Cerebellar nuclear complex (tissue), 1 donor: ENCODE measurements at places on chromosomes 1 and 21.

DNA sequence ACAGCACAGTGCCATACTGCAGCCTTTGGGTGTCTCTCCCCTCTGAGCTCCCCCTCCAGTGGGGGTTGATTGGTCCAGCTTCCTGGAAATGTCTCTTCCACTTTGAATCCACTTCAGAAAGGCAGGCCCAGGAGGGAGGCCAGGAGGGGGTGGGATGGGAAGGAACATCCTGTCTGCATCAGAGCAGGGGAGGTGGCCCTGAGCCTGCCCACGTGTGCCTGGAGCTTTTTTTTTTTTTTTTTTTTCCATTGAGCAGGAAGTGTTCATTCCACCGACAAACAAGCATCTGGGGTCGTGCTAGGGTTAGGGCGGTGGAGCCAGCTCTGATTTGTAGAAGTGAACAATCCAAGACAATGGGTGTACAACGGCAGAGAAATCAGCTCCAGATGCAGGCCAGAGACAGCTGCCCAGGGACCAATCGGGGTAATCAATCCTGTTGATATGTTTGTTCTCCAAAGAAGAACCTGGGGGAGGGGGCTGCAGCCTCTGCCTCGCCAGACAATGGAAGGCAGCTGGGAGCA lies 93.3 kb downstream of the SSBP3 start:
- no peak for DNase-seq

GRCh38 chr1:107323784-107324183 lies 182.9 kb downstream of the NTNG1 start:
- DNase-seq: no peak

GRCh38 chr1:197674286-197674685 lies 101.0 kb downstream of the DENND1B start:
- no peak for DNase-seq

DNA sequence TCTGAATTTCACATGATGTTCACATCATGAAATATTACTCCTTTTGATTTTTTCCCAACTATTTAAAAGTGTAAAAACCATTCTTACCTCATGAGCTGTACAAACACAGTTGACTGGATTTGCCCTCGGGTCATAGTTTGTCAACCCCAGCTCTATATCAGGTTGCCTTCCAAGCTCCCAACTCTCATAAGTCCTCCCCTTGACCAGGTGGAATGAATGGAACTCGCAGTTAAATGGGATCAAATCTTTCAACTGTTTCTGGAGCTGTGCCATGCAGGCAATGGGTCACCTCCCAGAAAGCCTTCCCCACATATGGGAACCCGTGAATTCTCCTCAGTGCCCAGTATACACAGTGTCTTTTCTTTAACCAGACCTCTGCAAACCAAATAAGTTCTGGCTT lies 169.8 kb upstream of the FOXD3 start:
- no peak for DNase-seq

DNA sequence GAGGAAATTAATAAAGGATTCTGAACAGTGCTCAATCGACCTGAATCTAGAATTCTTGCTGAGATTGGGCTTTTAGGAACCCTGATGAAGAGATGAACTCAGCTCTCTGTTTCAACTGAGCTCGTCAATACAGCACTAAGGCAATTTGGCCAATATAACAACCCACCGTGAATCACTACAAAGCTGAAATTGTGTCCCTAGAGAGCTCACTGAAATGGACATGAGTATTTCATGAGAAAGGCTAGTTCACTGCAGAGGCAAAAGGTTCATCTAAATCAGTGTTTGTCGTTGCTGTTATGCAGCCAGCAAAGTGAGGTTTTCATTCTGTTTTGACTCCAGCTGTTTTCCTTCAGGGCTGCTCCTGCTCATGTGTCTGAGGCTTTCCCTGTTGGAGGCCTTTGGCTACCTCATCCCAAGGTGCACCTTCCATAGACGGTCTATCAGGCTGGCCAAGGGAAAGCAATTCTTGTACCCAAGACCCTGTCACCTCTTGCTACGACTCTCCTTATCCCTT lies 83.5 kb downstream of the URB2 start:
- no peak for DNase-seq

DNA sequence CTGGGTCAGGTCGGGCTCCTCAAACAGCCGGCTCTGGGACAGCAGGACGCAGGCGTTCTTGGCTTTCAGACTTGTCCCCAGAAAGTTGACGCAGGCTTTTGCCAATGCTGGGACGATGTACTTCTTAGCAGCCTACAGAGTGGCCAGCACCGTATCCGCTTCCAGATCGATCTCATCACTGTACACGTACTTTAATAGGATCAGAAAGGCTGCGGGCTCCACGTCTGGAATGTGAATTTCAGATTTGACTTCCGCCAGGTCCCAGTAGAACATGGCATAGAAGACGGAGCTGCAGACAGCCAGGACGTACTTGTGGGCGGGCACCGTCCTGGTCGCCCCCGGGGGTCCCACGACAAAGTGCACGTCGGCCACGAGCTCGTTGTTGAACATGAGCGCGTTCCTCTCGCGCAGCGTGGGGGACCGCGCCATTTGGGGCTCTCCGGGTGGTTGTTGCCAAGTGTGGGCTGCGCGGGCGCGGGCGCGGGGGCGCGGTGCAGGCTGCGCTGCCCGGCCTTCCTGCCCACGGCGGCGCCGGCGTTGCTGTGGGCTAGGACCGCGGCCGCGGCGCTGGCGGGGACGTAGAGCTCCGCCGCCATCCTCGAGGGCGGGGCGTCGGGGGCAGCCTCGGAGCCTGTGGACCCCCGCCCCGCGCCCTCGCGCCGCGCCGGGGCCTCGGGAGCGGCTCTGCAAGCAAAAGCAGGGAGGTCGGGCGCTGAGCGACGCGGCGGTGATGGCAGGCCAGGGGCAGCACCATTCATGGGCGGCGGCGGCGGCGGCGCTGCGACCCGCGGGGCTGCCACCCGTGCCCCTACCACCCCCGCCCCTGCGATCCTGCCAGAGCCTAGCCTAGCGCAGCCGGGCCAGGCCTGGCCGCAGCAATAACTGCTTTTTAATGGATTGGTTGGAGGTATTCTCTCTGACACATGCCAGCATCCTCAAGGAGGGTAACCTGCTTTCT lies 10.6 kb downstream of the CNR2 start:
- no peak for DNase-seq

DNA sequence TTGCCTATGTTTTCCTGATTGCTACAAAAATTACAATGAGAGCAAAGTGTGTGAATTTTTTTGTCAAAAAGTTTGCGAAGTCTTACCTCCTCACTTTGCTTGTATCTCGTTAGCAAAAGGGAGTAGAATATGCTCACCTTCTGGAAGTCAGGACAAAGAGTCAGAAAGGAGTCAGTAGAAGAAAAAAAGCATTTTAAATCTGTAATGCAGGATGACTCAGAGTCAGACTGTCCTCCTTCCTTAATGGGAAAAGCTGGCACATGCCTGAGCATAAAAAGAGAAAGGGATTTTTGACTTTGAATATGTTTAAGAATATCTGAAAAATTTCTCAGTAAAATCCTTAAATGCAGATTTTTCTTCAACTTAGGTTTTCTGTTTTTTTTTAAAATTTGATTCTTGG lies 14.2 kb upstream of the VN1R5 start:
- no peak for DNase-seq

- DNase-seq: no peak
Observed at GRCh38 chr1:212158912-212159796, 123.6 kb downstream of the DTL start.

DNA sequence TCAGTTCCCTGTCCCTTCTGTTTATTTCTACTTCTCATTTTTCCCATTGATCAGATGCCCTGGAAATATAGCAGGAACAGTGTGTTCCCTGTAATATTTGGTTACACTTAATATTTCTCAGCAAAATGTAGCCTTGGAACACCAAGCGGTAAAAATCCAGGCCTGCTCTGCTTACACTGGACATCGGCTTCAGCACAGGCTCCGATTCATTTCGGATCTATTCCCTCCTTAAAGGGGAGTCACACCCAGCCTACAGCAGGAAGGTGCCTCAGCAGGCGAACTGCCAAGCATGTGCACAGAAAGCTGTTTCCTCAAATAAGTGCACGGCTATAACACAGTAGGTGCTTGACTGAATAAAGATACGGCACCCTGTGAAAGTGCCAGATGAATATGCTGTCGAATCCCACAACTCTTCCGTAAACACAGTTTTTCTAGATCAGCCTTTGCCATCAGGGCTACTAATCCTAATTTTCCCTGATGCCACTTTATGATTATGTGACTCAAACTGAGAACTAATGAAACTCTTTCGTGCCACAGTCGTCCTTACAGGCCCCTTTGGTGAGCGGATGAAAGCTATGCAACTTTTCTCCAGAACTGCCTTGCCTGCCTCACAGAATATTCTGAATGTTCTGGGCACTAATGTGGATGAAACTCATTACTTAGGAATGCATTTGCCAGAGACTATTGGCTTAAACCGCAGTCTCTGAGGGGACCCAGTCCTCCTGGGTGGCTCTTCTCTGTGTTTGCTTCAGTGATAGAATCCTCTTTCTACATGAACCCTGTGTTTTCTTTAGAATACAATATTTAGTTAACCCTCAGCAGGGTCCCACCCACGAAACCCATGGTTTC lies 275.5 kb upstream of the RUNX1 start:
- DNase-seq: no peak

DNA sequence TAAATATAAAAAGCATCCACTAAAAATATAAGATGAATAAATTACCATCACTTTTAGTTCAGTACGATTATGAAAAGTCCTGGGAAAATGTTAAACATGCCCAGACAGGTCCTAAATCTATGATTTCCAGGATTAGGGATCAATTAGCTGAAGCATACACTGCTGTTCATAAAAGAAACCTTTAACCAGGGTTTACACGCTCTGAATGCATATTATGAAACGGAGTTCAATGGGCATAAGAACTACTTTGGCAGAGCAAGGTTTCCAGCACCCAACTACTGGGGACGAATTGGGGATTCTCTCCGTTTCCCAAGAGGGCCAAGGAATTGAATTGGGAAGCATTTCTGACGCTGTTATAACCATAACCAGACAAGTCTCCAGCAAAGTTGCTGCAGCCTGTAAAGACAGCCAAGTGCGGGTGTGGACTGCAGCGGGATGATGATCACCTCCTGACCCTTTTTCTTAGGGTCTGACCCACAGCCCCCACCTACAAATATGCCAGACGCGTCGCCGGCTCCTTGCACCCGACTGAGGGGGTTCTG lies 1.6 kb downstream of the SLC30A1 start:
- DNase-seq: no peak

- DNase-seq: no peak
Observed at GRCh38 chr1:93623436-93623835, 58.2 kb downstream of the BCAR3 start.

GRCh38 chr1:29259802-29260441 lies 23.6 kb downstream of the PTPRU start:
- no peak for DNase-seq

GRCh38 chr1:191279266-191279800 lies 801.7 kb upstream of the BRINP3 start:
- no peak for DNase-seq

DNA sequence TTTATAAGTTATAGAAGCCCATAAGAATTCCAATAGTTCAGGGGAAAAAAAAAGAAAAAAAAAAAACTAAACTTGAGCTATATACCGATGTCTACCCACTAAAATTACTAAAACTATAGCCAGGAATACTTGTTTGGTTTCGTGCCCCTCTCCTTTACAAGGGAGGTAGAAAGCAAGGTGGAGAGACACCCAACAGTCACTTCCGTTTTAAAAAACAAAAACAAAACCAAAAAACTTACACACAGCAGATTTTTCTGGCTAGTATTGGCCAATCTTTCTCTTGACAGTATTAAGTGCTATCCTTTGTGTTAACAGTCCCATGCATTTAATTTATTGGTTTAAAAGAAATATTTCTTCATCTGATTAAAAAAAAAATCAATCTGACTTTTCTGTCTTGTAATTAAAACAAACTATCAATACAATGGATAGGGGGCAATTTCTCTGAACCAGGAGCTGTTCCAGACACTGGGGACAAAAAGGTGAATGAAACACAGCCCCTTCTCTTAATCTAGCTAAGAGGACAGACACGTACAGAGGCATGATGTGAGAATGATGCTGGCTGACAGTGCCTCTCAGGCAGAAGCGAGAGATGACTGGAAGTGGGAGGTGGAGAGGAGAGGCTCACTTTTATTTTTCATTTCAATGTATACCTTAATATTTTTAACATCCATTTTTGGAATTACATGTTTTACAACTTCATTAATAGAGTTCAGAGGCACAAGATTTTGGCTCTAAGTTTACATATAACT lies 214.8 kb downstream of the RERE start:
- no peak for DNase-seq

- DNase-seq: no peak
Observed at GRCh38 chr1:44524655-44525500, 119.8 kb downstream of the RNF220 start.

DNA sequence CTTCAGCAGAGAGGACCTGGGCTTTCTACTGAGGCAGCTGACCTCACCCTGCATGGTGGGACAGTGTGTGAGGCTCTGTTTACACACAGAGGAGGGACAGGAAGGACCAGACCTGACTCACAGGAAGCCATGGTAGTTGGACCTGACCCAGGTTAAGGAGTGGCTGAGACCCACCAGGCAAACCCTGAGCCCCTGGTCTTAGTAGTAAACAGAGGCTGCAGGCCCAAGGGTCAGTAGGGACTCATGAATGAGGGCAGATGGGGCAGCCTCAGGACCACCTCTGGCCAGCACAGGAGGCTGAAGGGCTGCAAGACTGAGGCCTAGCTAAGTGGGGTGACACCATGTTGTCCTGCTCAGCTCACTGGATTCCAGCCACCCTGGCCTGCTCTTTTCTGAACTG lies 273.2 kb downstream of the GRIK3 start:
- no peak for DNase-seq

- no peak for DNase-seq
Observed at GRCh38 chr1:6891781-6892579, 106.7 kb downstream of the CAMTA1 start.

DNA sequence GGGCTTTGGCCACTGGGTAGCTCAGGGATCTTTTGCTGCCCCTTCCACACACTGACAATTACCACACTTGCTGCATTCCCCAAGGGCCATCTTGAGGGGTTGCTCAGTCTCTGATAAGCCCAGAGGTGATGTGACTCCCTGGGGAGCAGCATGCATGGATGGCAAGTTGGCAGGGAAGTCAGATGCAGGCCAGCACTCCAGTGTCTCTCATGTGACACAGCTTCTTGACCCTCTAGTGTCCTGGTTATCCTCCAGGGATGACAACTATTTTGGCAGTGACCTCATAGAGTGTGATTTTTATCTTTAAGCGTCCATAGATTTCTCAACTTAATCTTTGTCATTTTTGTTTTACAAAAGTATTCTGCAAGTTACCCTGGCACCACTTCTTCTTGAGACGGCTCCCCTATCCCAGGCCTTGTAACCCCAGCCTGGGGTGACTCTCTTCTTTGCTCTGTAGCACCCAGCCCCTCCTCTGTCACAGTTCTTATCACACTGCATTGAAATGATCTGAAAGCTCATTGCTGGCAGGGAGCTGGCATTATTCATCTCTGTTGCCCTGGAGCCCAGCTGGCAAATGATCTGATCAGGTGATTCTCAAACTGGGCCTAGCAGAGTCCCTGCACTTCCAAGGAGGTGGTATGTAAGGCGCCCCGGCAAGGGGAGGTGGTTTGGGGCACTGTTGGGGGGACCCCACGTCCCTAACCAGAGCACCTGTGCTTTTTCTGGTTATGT lies 72.6 kb downstream of the TENT5C start:
- no peak for DNase-seq
